ENCODE measurements at places on chromosomes 5 and 9.

DNA sequence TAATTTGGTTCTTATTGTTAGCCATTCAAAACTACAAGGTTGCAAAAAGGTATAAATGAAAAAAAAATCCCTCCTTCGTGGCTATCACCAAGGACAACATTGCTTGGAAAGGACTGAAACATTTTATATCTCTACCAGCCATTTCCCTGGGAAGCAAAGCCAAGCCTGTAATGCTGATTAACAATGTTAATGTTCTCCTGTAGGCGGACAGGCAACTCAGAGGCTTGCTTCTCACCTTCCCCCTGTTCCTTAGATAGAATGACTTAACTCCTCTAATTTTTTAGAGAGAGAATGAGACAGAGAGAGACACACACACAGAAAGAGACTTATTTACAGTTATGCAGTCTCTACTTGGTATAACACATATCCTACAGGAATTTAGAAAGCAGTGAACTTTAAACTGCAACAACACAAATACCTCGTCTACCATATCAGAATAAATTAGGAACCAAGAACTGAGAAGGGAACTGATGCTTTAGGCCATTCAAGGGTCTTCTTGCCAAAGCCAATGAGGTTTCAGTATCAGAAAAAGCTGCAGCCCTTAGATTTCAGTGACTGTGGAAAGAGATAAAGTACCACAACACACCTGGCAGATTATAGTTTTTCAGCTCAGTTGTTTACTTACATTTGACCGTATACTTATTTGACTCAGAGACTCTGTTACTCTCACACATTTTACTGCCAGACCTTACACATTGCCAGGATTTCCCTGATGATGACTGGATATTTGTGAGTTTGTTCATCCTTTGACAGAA lies 20.9 kb upstream of the MAN2A1 start:
- no peak for DNase-seq

DNA sequence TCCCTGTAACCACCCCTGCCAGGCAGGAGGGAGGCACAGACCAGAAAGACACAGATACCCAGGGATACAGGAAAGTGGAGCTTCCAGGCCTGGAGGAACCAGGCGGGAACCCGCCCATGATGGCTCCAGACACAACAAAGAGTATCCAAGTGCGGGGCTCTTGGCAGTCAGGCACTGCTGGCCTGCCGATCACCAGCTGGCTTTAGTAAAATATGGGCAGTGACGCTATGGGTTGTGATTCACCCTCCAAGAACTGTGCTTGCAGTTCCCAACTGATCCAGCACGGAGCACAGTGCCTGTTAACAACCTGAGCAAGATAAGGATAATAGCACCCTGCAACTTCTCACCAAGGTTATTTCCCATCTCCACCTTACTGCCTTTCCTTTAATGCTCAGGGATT lies 463.3 kb downstream of the IRX1 start:
- no peak for DNase-seq

DNA sequence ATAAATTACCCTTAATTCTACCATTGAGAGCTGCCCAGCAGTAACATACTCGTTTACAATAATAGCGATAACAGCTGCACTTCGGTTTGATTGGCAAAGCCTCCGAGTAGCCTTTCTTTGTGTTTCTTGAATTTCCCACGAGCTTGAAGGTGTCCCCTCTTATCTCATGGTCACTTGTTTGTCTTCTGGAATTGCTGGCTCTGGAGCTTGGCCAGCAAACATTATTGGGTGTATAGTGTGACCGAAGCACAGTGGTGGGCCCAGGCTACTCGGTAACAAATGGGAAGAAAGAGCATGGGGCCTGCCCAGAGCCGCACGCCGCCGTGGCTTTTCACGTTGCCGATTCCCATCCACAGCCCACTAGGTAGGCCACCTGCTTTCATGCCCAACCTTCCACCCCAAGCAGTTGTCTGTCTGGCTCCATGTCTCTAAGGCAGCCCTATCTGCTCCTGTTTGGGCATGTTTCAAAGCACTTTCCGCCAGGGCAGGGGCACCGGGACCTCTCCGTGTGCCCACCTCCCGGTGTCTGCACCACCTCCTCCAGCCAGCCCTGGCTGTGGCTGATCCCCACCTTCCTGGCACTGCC lies 8.7 kb downstream of the STKLD1 start:
- DNase-seq, result no peak

DNA sequence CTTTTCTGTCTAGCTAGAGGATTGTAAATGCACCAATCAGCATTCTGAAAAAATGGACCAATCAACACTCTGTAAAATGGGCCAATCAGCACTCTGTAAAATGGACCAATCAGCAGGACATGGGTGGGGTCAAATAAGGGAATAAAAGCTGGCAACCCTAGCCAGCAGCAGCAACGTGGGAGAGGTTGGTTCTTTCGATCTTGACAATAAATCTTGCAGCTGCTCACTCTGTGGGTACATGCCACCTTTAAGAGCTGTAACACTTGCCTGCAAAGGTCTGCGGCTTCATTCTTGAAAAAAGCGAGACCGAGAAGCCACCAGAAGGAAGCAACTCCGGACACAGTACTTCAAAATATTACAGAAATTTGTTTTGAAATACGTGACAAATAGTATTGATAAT lies 424.6 kb upstream of the CDH9 start:
- DNase-seq, result no peak

DNA sequence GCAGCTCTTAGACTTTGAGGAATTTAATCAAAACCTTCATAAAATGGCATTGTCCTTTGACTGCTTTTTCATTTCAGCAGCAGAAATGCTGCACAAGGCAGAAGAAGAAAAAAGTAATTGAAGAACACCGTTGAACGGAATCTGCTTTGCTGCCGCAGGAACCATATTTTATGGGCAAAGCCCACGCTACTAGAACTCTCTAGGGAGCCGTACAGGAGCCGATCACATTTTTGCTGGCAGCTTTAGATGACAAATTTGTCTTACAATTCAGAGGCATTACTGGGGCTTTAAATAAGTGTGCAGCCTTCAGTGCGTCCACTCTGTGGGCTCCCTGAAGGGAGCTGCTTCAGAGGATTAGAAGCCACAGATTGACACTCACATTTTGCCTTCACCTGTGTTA lies 5.4 kb downstream of the CFAP90 start:
- DNase-seq, result no peak

DNA sequence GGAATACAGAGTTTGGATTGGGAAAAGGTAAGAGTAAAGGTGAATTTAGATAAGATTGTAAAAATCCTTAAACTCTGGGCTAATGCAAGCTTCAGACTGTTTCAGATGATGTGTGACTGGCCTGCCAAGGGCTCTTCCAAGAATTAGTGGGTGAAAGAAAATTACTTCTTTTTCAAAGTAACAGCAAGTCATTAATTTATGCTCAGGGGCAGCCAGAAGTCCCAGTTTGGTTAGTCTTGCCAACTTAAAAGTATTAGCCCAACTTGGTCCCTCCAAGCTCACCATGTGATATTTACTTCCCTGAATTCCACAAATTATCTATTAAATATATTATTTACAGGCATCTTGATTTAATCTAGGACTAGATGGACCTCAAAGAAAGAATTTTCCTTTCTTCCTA lies 947.8 kb downstream of the NR2F1-AS1 start:
- no peak for DNase-seq

- DNase-seq, result no peak
Observed at GRCh38 chr9:94811074-94811473, 84.6 kb downstream of the AOPEP start.

DNA sequence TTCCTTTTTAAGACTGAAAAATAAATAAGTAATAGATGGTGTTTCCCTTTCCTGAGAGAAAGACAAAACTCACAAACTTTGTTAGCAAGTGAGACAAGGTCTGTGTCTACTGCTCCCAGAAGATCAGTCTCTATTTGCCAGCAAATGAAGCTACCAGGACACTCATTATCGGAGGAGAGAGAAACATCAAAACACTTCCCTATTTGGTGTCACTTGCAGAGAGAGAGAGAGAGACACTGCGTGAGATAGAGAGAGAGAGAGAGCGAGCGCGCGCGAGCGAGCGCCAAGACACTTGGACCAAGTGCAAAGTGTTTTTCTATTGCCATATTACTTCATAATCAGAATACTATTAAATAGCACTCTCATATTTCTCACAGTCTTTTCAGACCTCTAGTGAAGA lies 142.7 kb downstream of the KCNN2 start:
- DNase-seq, result no peak

- no peak for DNase-seq
Observed at GRCh38 chr5:154242964-154243376, 52.4 kb downstream of the GALNT10 start.

DNA sequence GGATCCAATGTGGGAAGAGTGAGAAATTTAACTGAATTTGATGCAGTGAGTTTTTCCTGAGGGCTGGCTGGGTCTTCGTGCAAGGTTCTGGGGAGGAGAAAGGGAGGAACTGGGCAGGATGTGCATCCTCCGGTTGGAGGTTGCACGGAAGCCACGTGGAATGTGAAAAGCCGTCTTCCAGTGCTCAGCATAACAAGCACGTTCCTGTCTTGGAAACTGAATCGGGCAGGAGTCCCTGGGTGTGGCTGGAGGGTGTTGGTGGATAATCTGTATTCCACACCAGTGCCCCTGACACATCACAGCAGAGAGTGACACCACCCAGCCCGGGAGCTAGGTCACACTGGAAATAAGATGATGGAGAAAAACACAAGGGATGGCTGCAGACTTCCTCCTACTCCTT lies 154.3 kb downstream of the C5orf15 start:
- DNase-seq, result no peak

- DNase-seq, result no peak
Observed at GRCh38 chr5:15560421-15560820, 60.4 kb downstream of the FBXL7 start.

All from germinal center (tissue), 1 donor.